ENCODE measurements at places on chromosomes 7 and 10.

DNA sequence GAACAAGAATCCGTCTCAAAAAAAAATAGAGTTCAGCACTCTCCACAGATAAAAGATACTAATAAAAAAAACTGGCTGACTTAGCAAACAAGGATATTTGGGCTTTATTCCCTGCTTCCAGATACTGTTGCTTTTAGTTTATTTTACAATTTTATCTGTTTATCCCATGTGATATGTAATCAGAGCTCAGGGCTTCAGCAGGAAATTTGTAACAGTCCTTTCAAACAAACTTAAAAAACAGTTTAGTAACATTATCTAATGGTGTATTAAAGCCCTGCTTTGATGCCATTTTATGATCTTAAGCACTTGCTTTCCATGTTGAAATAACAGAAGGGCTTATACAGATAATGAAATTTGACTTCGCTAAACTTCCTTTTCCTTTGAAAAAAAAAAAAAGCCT is 28.1 kb downstream of the DCLRE1A start:
- DNase-seq = no peak

- DNase-seq = no peak
These were observed 166.3 kb upstream of the TMEM196 start for GRCh38 chr7:19939746-19940145.

DNA sequence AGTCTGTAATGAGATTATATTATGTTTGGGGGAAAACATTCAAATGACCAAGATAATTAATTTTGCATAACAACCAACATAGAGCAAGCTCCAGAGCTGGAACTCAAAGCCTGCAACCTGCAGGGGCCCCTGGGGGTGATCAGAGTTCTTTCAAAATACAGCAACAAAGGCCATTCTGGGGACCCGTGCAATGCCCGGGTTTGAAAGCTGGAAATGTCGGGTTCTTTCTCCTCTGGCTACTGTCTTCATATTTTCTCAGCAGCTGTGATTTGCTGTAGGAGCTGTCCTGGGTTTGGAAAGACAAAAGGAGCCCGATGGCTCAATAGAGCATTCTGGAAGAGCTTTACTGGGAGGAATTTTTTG is 30.8 kb upstream of the CARD11 start:
- DNase-seq = no peak

GRCh38 chr7:149874644-149875028 is 867 bp downstream of the ATP6V0E2 start:
- no peak for DNase-seq

DNA sequence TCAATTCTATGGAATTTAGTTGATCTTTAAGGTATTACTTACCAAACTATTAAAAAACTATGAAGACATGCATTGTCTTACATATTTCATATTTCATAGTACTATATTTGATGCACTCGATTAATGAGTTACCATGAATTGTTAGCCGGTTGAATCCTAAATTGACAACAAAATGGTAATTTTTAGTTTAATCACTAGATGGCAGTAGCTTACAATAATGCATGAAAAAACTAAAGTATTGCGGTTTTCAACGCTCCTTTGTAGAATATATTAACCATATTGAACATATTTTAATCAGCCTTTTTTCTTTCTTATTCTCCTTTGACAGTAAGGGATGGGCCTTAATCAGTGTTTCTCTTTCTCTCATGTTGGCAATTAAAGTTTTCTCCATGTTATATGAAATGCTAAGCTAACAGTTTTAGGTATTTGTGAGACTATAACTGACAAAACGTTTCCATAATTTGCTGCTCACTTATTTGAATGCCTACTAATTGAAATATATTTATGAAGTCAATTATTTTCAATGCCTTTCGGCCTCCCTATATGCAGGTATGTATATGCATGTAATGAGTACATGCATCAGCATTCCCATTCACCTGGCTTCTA is 48.5 kb upstream of the ARL4A start:
- no peak for DNase-seq

GRCh38 chr7:104328970-104329825 is 795 bp downstream of the LHFPL3 start:
- DNase-seq = no peak

GRCh38 chr10:128268015-128268722 is 141.9 kb upstream of the MKI67 start:
- DNase-seq = no peak

- no peak for DNase-seq
These were observed 125.2 kb downstream of the SLC25A13 start for GRCh38 chr7:96196676-96197075.

- DNase-seq = no peak
These were observed 50.0 kb downstream of the VCL start for GRCh38 chr10:74047871-74048270.

DNA sequence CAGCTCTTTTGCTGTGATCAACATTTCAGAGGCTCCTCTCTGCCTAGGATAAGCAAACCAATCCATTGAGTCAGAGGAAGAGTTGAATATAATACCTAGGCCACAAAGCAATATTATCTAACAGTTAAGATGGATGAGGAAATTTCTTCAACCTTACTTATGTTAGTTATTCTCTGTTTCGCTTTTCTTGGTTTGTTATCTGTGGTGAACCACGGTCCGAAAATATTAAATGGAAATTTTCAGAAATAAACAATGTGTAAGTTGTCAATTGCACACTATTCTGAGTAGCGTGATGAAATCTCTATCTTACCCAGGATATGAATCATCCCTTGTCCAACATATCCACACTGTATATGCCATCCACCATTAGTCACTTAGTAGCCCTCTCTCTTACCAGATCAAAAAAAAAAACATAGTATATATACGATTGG is 1.5 kb upstream of the HTR7 start:
- DNase-seq = no peak

DNA sequence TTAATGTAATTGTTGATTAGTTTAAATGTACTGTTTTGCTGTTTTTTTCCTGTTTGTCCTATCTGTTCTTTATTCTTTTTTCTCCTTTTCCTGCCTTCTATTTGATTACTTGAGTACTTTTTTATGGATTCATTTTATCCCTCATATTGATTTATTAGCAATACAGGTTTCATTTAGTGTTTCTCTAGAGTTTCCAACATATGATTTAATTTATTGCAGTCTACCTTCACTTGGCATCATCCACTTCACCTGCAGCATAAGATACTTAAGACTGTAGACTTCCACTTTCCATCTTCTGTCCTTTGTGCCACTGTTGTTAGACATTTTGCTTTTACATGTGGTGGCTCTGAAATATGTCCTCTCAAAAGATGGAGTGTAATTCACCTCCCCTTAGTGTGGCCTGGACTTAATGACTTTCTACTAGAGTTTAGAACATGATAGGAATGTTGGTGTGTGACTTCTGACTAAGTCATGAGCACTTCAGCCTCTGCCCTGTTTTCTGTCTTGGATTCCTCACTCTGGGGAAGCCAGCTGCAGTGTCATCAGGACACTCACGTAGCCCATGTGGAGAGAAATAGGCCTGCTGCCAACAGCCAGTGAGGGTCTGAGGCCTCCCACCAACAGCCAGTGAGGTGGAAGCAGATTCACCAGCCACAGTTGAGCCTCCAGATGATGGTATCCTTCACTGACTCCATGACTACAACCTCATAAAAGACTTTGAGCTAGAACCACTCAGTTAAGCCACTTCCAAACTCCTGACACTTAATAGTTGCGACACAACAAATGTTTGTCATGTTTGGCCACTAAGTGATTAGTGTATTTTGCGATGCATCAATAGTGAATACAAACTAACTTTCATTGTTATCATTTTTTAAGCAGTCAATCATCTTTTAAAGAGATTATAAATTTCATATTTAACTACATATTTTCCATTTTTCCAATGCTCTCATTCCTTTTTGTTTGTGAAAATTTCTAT is 643.5 kb upstream of the DPP6 start:
- DNase-seq = no peak

DNA sequence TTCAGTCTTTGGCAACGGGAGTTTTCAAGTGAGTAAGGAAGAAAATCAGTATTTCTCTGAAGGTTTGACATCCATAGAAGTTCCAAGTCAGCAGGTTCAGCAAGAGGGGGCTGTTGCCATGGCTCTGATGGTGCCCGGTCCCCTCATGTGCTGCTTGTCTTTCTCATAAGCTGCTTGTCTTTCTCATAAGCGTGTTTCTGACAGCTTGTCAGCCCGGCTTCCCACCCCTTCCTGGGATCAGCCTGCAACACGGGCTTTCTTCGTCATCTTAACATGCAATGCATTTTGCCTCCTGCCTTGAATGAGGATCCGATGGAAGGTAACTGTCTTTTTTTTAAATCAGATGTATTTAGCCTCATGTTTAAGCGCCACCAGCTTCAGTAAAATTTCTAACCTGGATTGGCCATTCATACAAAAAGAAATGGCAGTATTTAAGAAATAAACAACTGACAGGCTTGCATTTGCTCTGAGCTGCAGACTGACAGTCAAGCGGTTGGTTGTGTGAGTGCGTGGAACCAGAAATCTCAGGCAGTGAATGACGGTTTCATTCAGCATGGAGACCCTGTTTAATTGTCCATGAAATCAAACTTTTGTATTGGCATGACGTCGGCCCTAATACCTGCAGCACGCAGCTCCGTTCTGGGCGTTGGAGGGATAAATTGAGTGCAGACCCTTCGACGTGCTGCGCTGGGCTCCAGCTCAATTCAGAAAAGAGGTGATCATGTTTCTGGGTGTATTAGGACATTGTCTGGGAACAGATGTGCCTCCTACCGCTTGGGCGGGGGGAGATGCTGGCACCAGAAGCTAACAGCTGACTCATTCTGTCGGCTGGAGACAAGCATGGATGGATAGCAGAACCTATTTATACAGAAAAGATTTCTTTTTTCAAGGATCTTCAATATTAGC is 454.7 kb upstream of the FOXK1 start:
- DNase-seq = peak; percentile 42

- no peak for DNase-seq
These were observed 26.3 kb upstream of the CACNB2 start for GRCh38 chr10:18113881-18114280.

DNA sequence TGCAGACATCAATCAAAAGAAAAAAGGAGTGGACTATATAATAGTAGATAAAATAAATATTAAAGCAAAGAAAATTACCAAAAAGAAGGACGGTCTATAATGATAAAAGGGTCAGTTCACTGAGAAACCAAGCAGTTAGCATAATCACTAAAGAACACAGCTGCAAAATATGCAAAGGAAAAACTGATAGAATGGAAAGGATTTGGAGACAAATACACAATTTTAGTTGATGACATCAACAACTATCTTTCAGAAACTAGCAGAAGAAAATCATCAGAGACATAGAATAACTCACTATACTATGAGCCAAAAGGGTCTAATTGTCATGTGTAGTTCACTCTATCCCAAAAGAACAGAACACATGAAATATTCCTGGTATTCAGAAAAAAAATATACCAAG is 316.4 kb upstream of the IGFBP3 start:
- DNase-seq = no peak

- DNase-seq = no peak
These were observed 22.8 kb downstream of the ARL5B start for GRCh38 chr10:18681971-18682411.
